ENCODE measurements at places on chromosomes 11 and 22.

DNA sequence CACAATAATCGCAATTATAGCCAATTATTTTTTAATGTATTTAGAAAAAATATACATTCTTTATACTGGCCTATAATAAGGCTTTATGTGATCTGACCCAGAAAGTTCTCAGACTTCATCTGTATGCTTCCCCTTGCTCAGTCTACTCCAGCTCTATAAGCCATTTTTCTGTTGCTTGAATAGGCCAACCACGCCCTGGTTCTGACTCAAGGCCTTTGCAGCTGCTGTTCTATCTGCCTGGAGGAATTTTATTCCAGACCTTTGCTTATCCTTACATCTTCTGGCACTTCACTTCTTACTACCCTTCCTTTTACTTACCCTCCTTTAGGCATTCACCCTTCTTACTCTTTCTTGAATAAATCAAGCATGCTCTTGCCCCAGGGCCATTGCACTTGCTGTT is 54.9 kb upstream of the PDE3B start:
- DNase-seq: no peak

GRCh38 chr11:72396041-72396440 is 38.3 kb downstream of the CLPB start:
- no peak for DNase-seq

- no peak for DNase-seq
Measured at GRCh38 chr11:125350206-125351032, 145.6 kb downstream of the FEZ1 start.

GRCh38 chr11:103070142-103070541 is 21.8 kb downstream of the DCUN1D5 start:
- DNase-seq: no peak

DNA sequence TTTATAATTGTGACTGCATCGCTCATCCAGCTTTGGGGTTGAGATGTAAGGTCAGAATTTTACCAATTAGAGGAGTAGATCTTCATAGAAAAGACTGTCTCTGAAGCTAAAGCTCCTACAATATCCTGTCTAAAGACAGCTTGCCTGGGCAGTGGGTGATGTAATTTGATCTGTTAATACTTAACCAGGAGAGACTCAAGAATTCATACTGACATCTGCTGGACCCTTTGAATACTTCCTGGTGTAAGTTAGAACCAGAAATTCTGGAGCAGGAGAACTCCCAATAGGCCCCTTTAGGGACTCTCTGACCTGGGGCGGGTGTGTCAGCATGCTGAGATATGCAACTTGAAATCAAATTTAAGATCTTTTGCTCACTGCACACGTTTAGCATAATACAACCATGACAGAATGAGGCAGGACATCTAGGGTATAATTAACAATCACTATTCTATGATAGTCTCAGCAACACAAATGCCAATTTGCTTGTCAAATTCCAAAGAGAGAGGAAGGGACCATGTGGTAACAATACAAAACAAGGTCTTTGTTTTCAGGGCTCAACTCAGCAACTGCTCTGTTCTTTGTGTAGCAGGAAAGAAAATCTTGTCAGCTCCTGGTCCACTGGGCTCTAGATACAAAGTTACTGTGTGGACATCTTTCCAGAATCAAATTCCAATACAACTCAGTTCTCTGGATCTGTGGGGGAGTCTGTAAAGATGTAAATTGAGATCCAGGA is 143.9 kb downstream of the INSC start:
- DNase-seq: no peak

- no peak for DNase-seq
Measured at GRCh38 chr11:78256962-78257361, 68.2 kb downstream of the USP35 start.

GRCh38 chr11:66918741-66919140 is 39.4 kb downstream of the PC start:
- no peak for DNase-seq

DNA sequence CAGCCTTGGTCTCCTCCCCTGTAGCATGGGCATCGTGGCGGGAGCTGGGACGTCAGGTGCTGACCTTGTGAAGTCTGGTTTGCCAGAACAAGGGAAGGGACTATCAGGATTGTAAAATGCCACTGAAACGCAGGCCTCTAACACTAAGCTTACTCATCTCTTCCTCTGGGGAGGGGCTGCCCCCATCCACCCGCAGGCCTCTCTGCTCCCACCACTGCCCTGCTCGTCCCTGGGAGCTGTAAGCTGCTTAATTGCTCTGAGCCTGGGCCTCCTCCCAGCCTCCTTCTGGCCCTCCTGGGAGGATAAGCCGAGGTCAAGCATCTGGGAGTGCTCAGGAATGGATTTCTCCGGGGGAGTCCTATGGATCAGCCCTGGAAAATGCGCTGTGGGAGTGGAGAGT is 8.4 kb downstream of the SHISAL1 start:
- DNase-seq: no peak

- DNase-seq: no peak
Measured at GRCh38 chr11:73520353-73521061, 77.4 kb downstream of the FAM168A start.

DNA sequence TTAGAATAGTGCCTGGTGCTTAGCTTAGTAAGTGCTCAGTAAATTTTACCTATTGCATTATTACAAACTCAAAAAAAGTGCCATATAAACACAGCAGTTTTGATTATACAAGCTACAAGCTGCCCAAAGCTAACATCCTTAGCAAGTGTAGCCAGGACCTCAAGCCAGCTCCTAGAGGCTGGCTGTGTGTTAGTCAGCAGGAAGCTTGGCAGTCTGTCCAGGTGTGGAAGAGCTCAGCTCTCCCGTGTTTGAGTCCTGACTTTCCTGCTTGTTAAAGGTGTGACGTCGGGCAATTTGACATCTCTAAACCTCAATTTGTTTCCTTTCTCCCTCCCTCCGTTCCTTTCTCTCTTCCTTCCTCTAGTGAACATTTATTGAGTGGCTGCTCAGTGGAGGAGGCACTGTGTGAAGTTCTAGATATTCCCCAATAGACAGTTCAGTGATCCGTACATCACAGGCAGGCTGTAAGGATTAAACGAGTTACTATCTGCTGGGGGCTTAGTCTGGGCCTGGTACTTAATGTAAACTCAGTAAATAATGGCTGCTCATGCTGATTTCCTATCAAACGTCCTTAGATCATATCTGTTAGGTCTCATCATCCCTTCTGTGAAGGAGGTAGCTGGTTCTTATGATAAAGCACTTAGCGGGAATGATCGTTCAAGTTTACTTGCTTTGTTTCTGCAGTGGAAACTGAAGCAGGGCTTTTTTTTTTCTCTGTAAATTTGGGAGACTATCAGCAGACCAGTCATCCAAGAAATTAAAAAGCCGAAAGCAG is 68.7 kb downstream of the PRR5L start:
- no peak for DNase-seq

DNA sequence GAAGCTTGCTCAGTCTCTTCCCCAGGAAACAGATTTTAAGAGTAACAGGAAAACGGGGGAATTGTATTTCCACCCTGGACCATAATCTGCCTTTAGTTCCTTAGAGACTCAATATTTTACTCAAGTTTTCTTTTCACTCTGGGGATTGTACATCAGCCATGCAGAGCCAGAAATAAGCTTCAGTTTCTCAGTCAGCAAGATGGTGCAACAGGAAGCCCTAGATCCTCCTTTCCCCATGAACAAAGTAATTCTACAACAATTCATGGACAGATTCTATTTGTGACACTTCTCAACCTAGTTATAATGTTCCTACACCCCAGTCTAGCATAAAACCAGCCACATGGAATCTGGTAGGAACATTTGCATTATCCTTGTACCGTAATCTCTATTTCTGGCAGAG is 24.7 kb downstream of the OR8B2 start:
- no peak for DNase-seq

Data from stimulated activated CD8-positive, alpha-beta memory T cell treated with anti-CD3 and anti-CD28 coated beads, Interleukin-7, amount 100 ng/mL, for 1 hour (primary cell).